Activated CD4-positive, alpha-beta memory T cell treated with anti-CD3 and anti-CD28 coated beads, Interleukin-2, amount 10 ng/mL, durations not matched to agents 7 days and 5 days (primary cell): ENCODE measurements at places on chromosomes 7 and 10. TPM values are rescaled to one million over a fixed set of nuclear protein-coding genes. Genes with fewer than 3 reads are reported as not detected.

The IRF5 gene
- total RNA-seq: 25.5 TPM

The C10orf67 gene
- not detected for total RNA-seq

The WEE2 gene
- total RNA-seq: not detected

The KIF20B gene
- total RNA-seq: 83.5 TPM

The PSD gene
- 1.4 TPM for total RNA-seq

The EGFR gene
- not detected for total RNA-seq
